ENCODE measurements at places on chromosomes 2 and 18.
A peak's percentile ranks its signal among the peaks of the same experiment; 100 is the strongest.

DNA sequence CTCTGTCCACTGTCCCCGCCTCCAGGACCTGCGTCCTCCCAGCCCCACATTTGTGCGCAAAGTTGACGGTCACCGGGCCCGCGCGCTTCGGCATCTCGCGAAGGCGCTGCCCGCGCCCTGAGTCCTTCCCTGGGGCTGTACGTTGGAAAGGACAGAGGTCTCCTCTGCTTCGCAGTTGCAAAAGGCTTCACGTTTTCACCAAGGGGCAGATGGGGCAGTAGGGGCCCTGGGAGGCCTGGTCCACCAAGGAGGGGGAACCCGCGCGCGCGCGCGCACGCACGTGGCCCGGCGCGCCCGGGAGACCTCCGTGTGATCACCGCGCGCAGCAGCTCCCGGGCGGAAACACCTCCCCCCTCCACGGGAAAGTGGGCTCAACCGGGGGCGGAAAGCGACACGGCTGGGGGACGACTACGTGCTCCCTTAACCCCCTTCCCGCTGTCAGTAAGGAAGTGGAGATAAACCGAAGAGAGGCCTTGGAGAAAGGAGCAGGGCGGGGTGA lies 21.9 kb downstream of the TEX44 start:
- peak; percentile 58 for DNase-seq

GRCh38 chr2:32986480-32986879 lies 39.7 kb downstream of the LTBP1 start:
- no peak for DNase-seq

DNA sequence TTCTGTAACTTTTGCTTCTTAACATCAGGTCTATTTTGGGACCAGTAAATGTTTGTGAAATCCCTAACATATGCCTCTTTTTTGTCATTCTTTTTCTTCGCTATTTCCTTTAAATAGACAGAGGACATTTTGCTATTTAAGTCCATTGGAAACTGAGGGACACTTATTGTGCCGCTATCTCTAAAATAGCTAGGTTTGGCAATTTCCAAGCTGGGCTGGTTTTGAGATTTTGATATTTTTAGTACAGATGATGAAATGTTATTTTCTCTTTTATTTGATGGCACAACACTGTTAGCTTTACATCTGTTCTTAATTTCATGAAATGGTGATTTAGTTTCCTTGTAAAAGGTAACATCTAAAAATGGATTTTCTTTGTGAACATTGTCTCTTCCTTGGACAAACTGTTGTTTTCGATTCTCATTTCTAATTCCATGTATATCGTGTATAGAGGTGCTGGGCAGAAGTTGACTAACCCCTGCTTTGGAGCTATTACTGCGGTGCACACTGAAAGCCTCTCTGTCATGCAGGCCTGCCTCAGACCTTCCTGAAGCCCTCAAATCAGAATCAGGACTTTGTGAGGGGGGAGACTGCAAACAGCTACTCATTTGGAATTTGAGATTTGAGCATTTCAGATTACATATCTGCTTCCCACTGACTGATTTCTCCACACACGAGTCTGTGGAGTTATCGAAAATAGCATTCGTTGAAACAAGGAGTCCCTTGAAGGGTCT lies 594 bp downstream of the RAD51AP2 start:
- DNase-seq: no peak

GRCh38 chr2:53353135-53354114 lies 414.2 kb upstream of the CHAC2 start:
- DNase-seq: no peak

- DNase-seq: no peak
Observed at GRCh38 chr2:197273485-197273884, 37.1 kb downstream of the ANKRD44 start.

GRCh38 chr2:19857806-19858205 lies 44.0 kb downstream of the TTC32 start:
- DNase-seq: no peak

- DNase-seq: no peak
Observed at GRCh38 chr18:2204736-2205135, 366.6 kb downstream of the METTL4 start.

DNA sequence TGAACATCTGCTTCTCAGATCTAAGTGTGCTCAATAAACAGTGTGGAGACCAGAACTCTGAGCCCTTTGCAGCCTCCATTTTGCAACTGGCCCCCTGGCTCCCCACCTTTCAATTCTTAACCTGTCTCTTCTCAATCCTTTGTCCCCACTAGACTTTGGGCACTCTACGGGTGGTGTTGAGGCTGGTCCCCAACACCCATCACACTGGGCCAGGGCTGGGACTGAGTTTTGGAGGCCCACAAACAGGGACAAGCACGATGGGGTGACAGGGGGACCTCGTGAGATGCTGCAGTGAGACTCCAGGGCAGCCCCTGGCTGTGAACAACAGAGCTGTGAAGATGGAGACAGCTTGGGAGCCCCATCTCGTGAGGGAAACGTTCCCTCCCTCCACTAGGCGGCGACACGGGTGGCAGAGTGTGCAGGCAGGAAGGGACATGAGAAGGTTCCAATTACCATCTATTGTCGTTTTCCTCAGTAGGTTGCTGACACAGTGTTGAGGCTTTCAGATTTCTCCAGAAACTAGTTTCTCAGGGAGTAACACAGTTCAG lies 1.2 kb downstream of the ANKMY1 start:
- peak; percentile 62 for DNase-seq

- DNase-seq: no peak
Observed at GRCh38 chr2:165105926-165106325, 97.9 kb downstream of the SCN3A start.

GRCh38 chr2:171889808-171890207 lies 4.2 kb downstream of the SLC25A12 start:
- no peak for DNase-seq

GRCh38 chr2:8514796-8515758 lies 166.8 kb upstream of the ID2 start:
- DNase-seq: peak; percentile 80

GRCh38 chr2:149572102-149572953 lies 15.2 kb downstream of the MMADHC start:
- DNase-seq: no peak

- no peak for DNase-seq
Observed at GRCh38 chr2:2577407-2577831, 246.3 kb upstream of the MYT1L start.

DNA sequence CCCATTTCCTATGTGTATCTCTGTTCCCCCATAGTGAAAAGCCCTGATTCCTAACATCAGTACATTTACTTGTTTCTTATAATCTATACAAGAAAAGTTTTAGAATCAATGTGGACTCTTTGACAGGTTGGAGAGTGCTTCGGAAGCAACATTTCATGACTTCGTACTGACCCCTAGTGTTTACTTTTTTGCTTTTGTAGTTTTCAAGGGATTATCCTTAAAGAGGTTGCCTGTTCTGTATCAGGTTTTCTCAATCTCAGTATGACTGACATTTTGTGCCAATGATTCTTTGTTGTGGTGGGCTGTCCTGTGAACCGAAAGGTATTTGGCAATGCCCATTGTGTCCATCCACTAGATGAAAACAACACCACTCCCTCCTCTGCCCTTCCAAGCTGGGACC lies 43.3 kb upstream of the SERPINB2 start:
- DNase-seq: peak; percentile 24

DNA sequence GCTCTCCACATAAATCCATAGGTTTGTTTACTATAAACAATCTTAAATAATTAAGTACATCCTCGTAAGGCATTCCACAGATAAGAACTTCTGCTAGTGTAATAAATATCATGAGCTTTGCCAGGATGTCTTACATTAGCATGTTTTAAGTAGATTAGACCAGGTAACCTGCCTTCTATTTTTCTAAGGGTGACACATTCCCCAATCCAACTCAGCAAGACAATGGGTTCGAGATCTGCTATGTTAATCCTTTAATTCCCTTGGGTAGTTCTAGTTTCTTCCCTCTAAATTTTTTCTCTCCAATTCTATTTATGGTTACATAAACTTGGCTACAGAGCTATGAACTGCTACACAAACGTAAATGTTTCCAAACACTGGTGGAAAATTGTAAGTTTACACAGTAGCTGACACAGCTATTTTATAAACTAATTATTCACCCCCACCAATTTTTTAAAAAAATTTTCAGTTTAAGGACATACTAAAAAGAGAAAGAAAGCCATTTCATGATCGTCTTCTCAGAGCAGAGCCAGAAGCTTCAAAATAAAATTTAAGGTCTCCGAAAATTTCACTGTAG lies 386.5 kb upstream of the SLC39A10 start:
- DNase-seq: no peak

- peak; percentile 95 for DNase-seq
Observed at GRCh38 chr2:231613663-231614558, 21.2 kb downstream of the TEX44 start.
